ENCODE measurements at places on chromosomes 5 and 9.
A peak's percentile ranks its signal among the peaks of the same experiment; 100 is the strongest.

GRCh38 chr9:84587153-84587552, 82.4 kb upstream of the NTRK2 start:
- DNase-seq: no peak

DNA sequence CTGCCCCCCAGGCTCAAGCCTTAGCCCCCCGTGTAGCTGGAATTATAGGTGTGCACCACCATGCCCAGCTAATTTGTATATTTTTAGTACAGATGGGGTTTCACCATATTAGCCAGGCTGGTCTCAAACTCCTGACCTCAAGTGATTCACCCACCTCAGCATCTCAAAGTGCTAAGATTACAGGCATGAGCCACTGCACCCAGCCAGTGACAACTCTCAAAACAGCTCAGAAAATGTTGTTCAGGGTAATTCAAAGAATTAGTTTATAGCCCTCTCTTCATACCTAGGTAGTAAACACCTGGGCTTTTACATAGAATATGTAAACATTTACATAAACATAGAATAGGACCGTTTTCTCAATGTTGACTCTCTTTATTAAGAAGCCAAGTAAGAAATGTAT, 168.7 kb downstream of the ENC1 start:
- no peak for DNase-seq

- no peak for DNase-seq
Measured at GRCh38 chr5:429453-430188, 13.4 kb upstream of the EXOC3 start.

- DNase-seq: no peak
Measured at GRCh38 chr5:64213011-64213410, 47.4 kb downstream of the RNF180 start.

DNA sequence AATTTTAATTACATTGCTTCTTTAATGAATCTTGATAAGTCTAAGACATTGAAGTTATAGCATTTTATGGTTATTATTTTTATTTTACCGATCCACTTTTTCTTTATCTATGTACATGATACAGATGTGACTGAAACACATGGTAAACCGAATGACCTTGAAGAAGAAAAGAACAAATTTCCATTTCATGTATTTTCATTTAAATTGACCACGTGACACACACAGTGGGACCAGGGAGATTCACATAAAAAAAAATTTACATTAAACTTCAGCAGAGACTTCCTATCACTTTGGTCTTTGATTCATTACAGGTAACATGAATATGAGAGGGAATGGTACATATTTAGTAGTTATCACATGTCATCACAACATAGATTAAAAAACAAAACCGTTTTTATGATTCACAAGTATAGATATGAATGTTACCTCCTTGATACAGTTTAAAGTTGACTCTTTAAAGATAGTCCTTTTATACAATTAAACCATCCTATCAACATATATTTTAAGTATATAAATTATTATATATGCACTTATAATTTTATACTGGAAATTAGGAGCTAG, 133.1 kb downstream of the ZCCHC7 start:
- no peak for DNase-seq

DNA sequence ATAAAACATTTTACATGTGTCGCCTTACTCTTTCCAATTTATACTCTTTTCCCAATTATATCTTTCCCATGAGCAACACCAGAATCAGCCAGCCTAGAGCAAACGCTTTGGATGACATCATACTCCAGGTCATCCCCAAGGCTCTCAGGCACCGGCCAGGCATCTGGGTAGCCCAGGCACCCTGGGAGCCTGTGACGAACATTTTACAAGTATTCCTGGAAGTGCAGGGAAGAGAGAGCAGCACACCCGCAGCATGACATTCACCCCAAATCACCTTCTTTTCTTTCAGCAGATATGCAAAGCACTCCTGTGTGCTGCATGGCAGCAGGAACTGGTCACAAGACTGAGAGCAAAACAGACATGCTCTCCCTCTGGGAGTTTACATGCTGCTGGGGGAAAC, 75.7 kb upstream of the SMIM23 start:
- DNase-seq: no peak

- DNase-seq: peak; percentile 32
Measured at GRCh38 chr5:669111-669841, 23.9 kb downstream of the TPPP start.

DNA sequence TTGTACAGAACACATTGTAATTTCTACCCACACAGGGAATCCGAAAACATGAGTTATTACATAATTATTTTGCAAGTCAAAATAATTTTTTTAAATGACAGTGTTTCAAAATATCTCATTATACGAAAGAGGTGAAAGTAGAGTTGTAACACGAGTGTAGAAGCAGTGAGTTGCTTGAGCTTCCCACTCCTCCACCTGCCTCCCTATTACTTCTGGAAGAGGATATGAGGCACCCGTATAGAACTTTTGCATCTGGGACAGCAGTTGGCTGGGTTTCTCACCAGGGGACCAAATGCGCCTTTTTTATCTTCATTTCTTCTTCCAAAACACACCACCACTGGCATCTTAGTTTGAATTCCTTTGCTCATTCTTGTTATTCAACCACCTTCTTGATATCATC, 779.0 kb upstream of the COX7C start:
- DNase-seq: no peak

GRCh38 chr5:98836175-98836574, 62.7 kb downstream of the RGMB start:
- DNase-seq: no peak

Measured in stimulated activated naive CD8-positive, alpha-beta T cell treated with anti-CD3 and anti-CD28 coated beads, Interleukin-15, amount 100 ng/mL, for 72 hours (primary cell).